ENCODE measurements at places on chromosomes 4 and X.

- peak; percentile 35 for DNase-seq
These were observed 42.4 kb downstream of the PPP3CA start for GRCh38 chr4:101304916-101305315.

DNA sequence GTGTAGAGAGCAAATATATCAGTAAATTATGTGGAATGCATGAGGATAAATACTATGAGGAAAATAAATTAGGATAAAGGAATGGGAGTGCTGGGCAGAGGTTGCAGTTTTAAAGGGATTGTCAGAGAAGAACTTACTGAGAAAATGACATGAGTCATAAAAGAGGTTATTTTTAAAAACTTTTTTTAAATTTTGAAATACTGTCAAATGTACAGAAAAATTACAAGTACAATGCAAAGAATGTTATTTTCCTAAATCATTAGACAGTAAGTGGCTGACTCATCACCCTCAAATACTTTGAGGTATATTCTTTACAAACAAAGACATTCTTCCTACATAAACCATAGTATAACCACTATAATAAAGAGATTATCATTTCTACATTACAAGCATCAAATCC, 29.8 kb upstream of the H2AZ1 start:
- no peak for DNase-seq

DNA sequence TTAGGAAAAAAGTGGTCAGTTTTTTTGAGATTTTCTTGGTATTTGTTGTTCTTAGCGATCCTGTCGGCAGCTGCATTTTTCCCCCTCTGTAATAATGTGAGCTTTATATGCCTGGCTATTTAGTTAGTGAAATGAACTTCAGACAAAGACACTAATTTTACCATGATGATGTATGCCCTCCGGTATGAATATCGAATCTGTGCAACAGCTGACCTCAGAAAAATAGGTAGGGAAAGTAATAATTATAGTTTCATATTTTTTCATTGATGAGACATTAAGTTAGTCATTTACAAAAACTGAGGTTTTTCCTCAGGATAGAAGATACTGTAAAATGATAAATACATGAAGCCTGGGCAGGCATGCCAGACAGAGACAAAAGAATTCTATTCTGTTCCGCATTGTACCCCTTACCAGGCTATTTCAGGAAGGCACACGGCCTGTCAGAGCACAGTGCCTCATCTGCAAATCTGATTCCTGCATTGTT, 155.8 kb downstream of the SHROOM3 start:
- no peak for DNase-seq

GRCh38 chrX:119654112-119654531, 38.8 kb downstream of the SEPTIN6 start:
- peak; percentile 36 for DNase-seq

DNA sequence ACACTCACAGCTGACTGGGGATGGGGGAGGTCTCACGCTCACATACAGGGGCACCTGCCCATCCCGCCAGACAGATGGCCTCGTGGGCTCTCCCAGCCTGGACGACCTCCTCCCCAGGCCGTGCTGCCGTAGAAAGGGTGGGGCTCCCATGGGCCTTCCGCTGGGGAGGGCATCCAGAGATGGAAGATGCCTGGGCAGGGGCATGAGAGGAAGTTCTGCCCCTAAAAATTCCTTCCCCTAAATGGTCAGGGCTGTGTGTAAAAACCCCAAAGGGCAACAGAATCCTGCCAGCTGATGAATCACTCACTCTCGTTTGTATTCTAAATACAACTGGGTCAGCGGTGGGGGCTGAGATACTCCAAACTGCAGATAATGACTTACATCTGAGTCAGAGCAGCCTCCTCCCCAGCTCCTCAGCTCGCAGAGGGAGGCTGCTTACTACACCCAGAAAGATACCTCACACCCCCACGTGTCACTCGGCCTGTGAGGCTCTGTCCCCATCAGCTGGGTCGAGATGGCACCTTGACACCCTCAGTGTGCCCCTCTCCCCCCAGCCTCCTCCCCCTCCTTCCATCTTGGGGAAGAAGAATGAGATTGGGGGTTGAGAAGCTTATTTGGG, 10.1 kb downstream of the WDR1 start:
- peak; percentile 80 for DNase-seq

DNA sequence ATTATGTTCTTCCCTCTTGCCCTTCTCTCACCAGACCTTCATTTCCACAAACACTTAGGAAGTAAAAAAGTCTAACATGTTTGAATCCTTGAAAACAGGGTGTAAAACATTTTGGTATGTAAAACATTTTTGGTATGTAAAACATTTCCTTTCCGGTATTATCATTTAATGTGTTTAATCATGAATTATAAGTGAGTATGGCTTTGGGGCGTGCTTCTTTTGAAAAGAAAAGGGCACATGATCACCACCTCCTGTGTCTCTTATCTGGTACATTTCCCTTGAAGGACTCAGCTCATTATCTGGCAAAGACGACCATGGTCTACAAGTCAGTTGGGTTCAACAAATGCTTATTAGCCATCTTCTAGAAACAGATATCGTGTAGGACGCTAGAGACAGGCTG, 283.6 kb downstream of the FRMPD4 start:
- DNase-seq, result no peak

DNA sequence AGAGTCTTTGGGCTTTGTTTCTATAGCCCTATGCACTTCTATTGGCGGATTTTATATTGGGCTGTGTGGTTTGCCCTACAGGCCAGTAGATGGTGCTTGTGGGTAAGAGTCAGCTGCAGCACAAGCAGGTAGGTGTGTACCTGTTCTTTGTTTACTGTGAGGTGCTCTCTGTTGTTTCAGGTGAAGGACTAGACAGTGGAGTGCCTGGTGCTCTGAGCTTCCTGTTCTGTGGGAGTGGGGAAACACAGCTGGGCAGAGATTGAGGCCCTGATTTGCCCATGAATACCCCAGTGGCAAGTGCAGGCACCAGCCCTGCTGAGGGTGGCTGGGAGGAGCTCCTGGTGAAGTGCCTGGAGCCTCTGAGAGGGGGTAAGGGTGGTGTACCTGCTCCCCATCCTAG, 26.3 kb upstream of the UCP1 start:
- no peak for DNase-seq

GRCh38 chrX:45164021-45164621, 36.6 kb downstream of the DIPK2B start:
- no peak for DNase-seq

DNA sequence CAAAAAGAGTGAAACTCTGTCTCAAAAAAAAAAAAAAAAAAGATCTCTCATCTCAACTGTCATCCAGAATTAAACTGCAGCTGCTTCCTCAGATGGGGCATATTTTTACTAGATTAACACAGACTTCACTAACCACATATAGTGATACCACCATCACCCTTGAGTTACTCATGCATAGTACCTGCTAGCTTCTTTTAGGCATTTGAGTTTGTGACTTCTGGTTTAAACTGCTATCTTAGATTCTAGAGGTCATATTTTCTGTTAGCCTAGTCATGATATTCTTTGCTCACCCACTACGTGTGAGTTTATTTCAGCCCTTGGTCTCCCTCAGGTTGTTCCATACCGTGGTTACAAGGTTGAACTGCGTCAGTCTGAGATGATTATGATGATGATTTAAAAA, 154.9 kb upstream of the BMP3 start:
- no peak for DNase-seq

- DNase-seq, result no peak
These were observed 23.0 kb upstream of the GTPBP6 start for GRCh38 chrX:341541-342101.

DNA sequence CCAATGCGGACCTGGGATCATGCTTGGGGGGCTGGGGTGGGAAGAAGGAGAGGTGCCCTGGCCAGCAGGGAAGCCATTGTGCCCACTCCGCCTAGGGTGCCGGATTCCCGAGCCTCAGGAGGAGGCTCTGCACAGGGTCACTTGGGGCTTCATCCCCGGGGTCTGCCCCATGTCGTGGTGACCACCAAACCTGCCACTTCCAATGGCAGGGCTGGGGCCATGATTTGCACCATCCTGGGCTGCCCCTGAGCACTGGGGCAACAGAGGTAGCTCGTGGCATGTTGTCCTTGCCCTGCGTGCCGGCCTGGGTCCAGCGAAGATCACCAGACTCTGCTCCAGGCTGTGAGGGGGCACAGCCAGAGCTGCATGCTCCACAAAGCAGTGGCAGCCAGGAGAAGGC, 71.4 kb upstream of the DCAF12L2 start:
- DNase-seq, result no peak

GRCh38 chr4:11301075-11301660, 127.5 kb downstream of the HS3ST1 start:
- DNase-seq, result no peak

GRCh38 chr4:88037447-88037846, 30.0 kb downstream of the PKD2 start:
- no peak for DNase-seq

GRCh38 chr4:94455081-94455480, 3.3 kb downstream of the PDLIM5 start:
- DNase-seq, result no peak

DNA sequence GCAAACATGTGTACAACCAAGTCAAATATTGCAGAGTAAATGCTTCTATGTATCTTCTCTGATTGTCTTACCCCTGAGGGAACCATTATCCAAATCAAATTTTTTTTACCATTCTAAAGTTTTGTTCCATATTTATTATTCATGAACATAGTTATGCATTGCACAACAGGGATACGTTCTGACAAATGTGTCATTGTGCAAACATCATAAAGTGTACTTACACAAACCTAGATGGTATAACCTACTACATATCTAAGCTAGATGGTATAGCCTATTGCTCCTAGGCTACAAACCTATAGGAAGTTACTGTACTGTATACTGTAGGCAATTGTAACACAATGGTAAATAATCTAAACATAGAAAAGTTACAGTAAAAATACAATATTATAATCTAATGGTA, 23.4 kb downstream of the BEX3 start:
- no peak for DNase-seq

GRCh38 chr4:52912608-52913007, 50.5 kb downstream of the RASL11B start:
- DNase-seq, result no peak

DNA sequence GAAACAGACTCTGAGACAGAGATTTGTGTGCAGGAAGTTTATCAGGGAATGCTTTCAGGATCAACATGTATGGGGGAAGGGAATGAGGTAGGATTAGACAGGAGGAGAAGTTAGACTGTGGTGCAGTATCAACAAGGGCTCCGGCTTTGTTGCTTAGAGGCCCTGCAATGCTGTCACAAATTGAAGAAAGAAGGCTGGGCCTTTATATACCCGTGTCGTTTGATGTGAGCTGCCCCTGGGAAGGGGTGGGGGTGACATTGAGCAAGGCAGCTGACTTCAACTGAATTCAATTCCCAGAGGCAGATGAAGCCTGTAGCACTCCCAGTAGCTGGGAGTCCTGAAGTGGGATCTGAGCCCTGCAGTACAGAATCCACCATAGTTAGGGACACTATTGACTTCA, 29.5 kb upstream of the USP9X start:
- DNase-seq, result no peak

GRCh38 chr4:78659264-78659663, 107.7 kb downstream of the ANXA3 start:
- no peak for DNase-seq

DNA sequence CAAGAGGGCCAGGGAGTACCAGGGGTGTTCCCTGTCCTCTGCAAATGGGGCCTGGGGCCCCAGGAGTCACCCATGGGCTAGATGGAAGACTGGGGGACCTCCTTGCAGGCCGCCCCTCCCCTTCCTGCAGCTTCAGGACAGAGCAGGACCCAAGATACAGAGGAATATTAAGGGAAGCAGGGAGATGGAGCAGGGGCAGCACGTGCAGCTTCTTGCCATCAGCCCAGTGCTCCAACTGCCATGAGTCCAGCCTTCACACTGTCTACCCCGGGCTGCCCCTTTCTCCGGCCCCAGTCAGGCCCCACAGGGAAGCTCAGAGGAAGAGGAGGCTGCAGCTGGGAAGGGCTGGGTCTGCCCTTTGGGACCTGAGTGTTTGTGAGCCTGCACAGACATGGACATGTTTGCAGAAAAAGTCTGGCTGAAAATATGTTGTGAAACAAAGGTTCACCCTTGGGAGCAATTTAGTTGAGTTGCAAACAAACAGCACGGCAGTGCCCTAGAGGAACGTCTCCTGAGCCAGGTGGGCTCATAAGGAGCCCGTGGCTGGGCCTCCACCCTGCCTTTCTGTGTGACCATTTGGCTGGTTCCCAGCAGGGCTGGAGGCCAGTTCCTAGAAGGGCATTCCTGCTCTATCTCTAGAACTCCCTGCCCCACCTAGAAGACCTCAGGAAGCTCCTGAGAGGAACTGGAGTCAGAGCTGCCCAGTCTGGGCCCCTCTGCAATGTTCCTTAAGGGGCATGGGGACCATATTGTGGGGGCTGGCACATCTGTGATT, 8.9 kb downstream of the FATE1 start:
- no peak for DNase-seq

DNA sequence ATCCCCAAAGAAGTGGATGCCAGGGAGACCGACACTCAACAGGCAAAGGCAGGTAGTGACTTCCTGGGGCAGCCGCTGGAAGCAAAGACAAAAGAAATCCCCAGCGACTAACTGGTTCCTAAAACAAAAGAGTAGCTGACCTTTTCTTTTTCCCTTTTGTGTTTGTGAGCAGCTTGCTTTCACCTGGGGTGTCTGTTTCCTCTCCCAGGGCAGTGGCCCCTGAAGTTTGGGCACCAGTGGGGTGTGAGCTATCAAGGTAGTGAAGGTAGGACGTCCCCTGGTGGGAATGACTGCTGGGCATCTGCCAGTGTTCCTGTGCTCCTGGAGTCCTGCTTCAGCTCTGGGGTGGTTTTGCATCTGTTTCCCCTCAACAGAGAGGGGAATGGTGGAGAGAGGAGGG, 41.6 kb upstream of the STIM2 start:
- no peak for DNase-seq

GRCh38 chr4:8585186-8585585, 5.0 kb downstream of the GPR78 start:
- no peak for DNase-seq

DNA sequence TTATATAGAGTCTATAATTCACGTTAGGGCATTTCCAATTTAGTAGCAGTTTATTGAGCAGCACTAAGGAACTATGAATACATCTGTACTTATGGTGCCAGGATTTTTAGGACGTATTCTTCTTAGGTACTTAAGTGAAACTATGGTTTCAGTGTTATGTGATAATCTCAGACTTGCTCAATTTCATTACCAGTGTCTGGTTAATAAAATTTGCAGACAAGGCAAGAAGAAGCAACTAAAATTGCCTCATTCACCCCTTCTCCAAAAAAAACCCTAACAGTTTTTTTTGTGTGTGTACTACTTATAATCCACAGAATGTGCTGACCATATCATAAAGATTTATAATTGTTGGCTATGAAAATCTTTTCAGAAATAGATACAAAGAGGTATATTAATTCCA, 6.0 kb upstream of the CXCL10 start:
- no peak for DNase-seq

DNA sequence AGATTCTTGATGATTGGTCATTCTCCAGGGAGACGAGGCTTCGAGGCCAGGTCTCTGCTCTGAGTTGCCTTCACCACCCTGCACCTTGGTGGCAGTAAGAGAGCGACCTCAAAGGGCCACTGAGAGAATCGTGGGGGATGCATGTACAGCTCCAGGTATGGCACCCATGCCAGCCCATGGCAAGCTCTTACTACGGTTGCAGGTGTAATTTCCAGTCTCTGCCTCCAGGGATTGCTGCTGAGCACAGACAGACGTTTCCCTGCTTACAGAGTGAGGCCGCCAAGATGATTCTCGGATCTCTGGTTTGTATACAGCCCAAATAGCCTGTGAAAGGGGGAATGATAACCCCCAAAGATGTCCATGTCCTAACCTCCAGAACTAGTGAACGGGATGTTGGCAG, 16.3 kb upstream of the DRD5 start:
- DNase-seq, result no peak

GRCh38 chr4:8063974-8064563, 94.5 kb downstream of the ABLIM2 start:
- no peak for DNase-seq
